Astrocyte of the spinal cord (primary cell): ENCODE measurements at places on chromosomes 11 and 22.

DNA sequence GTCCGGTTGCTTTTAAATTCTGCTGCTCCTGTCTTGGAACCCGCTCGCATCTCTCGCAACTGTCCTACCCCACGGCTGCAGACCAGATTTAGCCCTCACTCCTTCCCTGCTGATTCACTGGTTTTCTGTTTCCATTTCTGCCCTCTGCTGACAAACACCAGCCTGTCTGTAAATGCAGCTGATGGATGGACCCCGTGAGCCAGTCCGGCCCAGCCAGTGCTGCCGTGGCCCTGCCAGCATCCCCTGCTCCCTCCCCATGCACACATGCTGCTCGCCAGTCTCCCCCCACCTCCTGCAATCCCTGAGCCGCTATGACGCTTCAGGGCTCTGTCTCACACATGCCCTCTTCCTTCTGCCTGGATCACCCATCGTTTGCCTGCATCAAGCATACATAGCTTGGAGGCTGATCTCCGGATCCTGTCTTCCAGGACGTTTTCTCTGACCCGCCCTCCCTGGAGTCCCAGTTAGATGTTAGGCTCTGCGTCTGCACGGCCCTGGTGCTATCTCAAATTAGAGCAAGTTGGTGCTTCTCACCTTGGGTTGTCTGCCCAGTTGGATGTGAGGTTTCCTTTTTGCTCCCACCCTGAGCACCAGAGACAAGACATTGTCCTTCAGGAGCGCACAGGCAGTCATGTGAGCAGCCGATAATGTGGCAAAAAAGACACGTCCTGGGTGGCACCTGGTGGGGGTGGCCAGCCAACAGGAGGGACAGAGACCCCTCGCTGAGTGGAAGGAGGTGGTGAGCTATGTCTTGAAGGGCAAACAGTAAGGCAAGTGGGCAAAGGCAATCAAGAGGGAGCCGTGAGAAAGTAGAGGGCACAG, 4.3 kb upstream of the ACR start:
- no peak for DNase-seq

GRCh38 chr11:117720061-117720511, 76.9 kb downstream of the DSCAML1 start:
- no peak for DNase-seq

GRCh38 chr11:93542811-93543229, 371 bp downstream of the SMCO4 start:
- DNase-seq: no peak

- no peak for DNase-seq
Observed at GRCh38 chr11:126514061-126514693, 158.7 kb downstream of the ST3GAL4 start.

DNA sequence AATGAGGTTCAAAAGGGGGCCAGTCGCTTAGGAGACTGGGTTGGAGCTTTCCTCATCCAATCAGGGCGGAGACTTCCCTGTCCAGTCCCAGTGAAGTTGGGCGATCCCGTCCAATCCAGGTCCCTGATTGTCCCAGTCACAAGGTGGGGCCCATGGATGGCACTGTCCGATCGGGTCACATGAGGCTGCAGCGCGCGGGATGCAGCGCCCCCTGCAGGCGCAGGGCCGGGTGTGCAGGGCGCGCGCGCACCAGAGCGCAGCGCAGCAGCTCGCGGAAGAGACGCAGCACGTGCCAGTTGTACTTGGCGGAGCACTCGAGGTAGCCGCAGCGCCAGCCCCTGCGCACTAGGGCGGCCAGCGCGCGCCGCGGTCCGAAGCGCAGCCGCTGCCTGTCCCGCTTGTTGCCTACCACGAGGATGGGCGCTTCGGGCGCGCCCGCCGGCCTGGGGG, 2.3 kb downstream of the RASL10A start:
- DNase-seq: peak; percentile 37

- DNase-seq: peak; percentile 46
Observed at GRCh38 chr11:94525546-94526324, 13.5 kb downstream of the C11orf97 start.

GRCh38 chr11:70853068-70853769, 399.2 kb downstream of the SHANK2 start:
- no peak for DNase-seq

- no peak for DNase-seq
Observed at GRCh38 chr22:35475545-35475944, 65.1 kb upstream of the RASD2 start.

DNA sequence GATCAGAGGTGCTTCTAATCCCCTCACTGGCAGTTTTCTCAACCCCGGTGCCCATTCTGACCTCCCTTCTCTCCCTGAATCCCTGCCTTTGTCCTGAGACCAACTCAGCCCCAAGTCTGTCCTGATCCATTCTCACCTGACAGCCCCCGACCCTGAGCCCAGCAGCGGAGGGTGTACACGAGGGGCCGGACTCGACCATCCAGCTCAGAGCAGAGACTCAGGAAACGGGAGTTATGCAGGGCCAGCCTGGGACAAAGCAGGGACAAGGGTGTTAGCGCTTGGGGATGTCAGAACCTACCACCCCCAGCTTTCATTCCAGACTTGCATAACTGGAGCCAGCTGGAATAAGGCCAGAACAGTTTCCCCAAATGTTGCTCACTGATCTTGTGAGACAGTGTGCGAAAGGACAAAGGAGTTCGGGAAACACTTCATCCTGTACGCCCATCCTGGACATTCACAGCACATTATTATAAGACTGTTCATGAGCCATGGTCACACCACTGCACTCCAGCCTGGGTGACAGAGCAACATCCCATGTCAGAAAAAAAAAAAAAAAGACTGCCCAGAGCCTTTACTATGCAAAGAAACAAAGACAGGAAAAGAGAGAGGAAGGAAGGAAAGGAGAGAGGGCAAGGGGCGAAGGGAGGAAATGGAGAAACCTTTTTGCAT, 3.5 kb upstream of the EEF1G start:
- no peak for DNase-seq

DNA sequence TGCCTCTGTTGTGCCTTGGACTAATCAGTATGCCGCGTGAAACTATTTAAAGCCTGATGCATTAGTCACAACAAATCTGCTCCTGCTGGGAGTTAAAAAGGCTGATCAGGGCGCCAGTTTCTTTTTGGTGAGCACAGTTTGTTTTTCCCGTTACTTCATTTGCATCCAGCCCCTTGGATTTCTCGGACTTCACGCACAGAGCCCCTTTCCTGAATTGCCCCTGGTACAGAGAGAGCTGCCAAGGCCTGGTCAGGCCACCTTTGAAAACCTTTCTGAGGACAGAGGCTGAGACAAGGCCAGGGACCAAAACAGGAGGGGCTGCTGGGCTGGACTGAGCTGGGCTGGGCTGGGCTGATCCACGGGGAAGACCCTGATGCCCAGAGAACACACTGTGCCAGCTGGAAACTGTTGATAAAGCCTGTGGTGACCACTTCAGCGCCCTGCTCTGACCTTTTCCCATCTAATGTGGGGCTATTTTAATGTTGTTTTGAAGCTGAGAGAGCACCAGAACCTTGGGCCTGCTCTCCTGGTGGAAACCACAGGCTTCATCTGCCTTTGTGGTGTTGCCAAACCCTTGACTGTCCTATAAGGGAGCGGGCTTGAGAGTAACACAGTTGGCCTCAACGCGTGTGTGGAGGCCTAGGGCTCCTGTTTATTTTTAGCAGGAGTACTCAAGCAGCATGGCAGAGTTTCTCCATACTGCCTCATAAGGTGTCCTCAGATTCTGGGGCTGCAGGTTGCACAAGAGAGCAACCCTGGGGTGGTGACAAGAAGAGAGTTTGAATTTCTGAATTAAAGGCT, 44.2 kb downstream of the NAV2 start:
- DNase-seq: no peak

GRCh38 chr11:103586756-103587155, 449.7 kb upstream of the DDI1 start:
- DNase-seq: peak; percentile 35

DNA sequence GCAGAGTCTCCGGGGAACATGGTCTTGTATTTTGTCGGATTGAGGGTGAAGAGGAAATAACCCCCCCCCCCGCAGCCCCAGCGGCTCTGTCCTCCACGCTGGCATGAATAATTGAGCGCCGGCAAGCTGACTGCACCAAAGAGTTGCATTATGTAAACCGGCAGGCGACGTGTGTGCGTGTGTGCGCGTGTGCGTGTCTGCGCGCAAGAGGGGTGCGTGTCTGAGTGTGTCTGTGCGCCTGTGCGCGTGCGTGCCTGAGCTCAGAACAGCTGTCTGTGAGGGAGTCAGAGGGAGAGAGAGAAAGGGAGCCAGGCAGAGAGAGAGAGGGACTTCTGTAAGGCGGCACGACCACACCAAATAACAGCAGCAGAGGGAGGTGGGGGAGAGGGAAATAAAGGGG, 94.4 kb downstream of the SCN3B start:
- DNase-seq: peak; percentile 60

- DNase-seq: no peak
Observed at GRCh38 chr11:59263225-59263894, 50.6 kb upstream of the MPEG1 start.

GRCh38 chr11:118888398-118888797, 4.7 kb downstream of the CXCR5 start:
- no peak for DNase-seq

GRCh38 chr11:706439-706956, 467 bp downstream of the EPS8L2 start:
- peak; percentile 34 for DNase-seq

GRCh38 chr11:61378713-61379313, 13.6 kb upstream of the TMEM216 start:
- peak; percentile 91 for DNase-seq

GRCh38 chr22:30701872-30702271, 7.2 kb downstream of the OSBP2 start:
- peak; percentile 26 for DNase-seq

- no peak for DNase-seq
Observed at GRCh38 chr22:48780597-48781277, 1046.9 kb downstream of the BRD1 start.

- no peak for DNase-seq
Observed at GRCh38 chr11:9606809-9607510, 33.5 kb downstream of the WEE1 start.

- no peak for DNase-seq
Observed at GRCh38 chr22:45235101-45235777, 5.5 kb downstream of the KIAA0930 start.

DNA sequence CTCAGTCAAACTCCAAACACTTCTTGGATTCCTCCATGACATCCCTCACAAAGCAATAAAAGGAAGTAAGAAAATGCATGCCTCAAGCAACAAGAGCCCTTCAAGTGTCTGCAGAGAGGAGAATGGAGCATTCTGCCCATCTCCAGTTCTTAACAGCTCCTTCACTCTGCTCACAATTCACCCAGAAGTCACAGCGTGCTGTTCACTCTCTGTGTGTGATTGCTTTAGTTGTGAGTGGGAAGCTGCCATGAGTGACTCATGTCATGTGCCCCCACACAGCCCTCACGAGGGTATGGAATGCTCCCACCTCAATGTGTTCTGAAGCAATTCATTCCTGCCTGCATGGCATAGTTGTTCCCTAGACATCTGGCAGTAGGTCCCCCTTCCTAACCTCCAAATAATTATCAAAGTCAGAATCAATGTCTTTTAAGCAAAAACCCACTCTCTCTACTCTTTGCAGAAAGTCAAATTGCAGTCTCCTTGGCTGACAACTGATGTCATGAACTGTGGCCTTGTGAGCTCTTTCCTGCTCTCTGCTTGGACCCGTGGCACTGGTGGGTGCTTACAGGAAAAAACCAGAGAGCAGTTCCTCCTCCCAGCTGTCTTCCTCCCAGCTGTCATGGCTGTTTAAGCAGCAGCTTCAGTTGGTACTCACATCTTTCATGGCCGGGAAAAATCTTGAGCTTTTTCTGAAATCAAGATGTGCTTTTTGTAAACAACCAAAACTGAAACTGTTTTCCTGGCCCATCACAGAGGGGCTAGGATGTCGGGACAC, 112.1 kb upstream of the SPON1 start:
- DNase-seq: no peak

DNA sequence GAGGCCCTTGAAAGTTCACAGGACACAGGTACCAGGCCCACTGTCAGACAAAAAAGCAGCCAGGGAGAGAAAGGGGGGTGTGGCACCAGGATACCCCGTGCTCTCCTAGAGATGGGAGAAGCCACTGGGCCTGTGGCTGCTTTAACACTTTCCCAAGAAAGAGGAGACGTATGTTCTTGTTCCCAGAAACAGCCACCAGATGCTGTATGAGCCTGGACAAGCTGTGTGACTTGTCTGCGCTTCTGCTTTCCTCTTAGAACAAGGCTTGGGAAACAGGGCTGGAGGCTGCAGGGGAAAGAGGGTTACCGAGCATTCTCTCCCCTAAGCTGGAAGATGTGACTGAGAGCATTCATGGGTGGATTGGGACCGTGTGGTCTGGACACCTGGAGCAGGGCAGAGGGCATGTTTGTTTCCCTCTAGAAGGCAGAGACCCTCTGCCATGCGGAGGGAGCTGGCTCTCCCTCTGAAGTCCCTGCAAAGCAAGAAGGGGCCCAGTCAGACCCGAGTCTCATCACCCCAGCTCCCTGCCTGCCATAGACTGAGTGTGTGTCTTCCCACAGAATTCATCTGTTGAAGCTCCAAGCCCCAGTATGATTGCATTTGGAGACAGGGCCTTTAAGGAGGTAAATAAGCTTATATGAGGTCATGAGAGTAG, 74.1 kb downstream of the TRIM29 start:
- DNase-seq: no peak

DNA sequence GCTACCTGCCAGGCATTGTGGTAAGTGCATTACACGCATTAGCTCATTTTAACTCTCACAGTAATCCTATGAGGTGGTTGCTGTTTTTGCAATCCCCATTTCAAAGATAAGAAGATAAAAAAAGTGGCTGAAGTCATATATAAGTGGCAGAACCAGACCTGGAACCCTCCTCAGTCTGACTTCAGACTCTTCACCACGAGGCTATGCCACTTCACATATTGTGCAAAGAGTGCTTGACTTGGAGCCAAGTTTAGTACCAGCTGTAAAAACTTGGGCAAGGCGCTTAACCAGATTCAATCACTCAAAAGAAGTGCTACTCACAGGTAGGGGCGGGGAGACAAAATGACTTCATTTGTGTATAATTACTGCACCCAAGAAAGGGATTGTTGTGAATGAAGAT, 15.3 kb downstream of the BPIFC start:
- no peak for DNase-seq

GRCh38 chr11:47714554-47715081, 551 bp downstream of the AGBL2 start:
- peak; percentile 16 for DNase-seq

GRCh38 chr22:49013707-49014106, 814.0 kb downstream of the BRD1 start:
- no peak for DNase-seq

DNA sequence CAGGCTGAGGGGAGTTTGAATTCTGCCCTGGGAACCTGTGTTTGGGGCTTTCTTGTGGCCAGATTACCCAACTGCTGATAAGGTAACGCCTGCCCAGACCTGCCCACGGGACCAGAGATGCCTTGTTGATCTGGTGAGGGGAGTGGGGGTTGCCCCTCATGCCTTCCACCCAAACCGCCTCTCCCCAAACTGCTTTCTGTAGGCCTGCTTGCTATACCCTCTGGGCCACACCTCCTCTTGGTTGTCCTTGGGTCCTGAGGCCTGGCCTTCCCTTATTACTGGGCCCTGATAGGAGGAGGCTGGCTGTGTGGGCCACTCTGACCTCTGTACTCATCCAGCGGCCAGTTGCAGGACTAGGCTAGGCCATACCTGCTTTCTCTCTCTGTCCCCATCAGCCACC, 3.4 kb downstream of the P2RY2 start:
- no peak for DNase-seq
